ENCODE measurements at places on chromosomes 2 and 18. TPM values are rescaled to one million over a fixed set of nuclear protein-coding genes. Genes with fewer than 3 reads are reported as not detected.

Gene MRPL30
- 23.8 TPM for total RNA-seq

Gene NT5C1B
- total RNA-seq: 0.42 TPM

- no peak for DNase-seq
Measured at GRCh38 chr2:241038374-241039180, 40.2 kb downstream of the SNED1 start.

GRCh38 chr2:223588251-223588650 lies 13.9 kb downstream of the SCG2 start:
- DNase-seq: no peak

- DNase-seq: peak; percentile 91
Measured at GRCh38 chr18:37844209-37844970, 278.8 kb upstream of the CELF4 start.

Data from esophagus muscularis mucosa (tissue), 4 donors.